ENCODE measurements at places on chromosomes 11 and 22.

GRCh38 chr11:106785913-106786650 lies 232.2 kb downstream of the GUCY1A2 start:
- no peak for DNase-seq

- no peak for DNase-seq
These were observed 2.7 kb downstream of the CSRP3 start for GRCh38 chr11:19199048-19199447.

DNA sequence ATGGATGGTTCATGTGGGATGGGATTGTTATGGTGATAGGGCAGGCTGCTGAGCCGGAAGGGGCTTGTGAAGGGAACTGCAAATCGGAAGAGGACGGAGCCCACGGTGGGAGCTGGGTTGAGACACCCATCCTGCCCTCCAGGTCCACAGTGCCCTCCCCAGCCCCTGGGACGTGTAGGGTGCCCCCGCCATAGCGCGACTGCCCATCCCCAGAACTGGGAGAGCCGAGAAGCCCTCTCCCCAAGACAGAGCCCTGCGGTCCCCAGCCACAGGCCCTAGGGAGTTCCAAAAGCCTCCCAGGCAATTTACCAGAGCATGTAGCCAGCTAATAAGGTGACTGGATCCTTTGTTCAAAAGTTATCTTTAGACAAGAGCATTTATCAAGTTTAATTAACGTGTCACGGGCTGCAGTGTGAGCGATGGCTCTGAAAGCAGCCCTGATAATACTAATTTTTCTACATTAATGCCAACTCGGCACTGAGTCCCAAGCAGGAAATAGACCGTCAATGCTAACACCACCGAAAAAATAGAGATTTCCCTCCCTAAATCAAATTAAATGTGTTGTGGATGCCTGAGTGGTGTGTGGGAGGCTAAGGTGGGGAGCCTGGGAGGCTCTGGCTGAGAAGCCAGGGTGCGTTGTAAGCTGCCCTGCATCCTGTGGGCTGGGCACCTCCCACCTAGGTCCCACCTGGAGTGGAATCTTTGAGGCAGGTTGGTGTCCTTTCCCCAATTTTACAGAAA lies 76.8 kb upstream of the RTL6 start:
- no peak for DNase-seq

DNA sequence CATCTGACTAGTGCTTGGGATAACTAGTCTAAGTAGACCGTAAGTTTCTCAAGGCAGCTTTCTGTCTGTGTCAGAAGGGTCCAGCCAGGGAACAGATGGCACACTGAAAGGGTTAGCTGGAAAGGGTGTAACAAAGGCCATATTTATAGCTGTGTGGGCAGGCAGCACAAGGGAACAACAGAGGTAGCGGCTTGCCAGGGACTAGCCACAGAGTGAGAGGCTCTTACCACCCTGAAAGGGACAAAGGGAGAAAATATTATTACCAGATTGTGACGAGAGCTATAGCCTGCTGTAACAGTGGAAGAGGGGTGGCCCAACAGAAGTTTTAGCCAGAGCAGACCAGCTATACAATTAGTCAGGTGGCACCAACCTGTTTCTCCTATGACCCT lies 129.4 kb downstream of the CCDC34 start:
- no peak for DNase-seq

GRCh38 chr11:106540001-106540400 lies 462.5 kb downstream of the AASDHPPT start:
- DNase-seq = no peak

GRCh38 chr22:48662476-48663135 lies 1165.1 kb downstream of the BRD1 start:
- no peak for DNase-seq

DNA sequence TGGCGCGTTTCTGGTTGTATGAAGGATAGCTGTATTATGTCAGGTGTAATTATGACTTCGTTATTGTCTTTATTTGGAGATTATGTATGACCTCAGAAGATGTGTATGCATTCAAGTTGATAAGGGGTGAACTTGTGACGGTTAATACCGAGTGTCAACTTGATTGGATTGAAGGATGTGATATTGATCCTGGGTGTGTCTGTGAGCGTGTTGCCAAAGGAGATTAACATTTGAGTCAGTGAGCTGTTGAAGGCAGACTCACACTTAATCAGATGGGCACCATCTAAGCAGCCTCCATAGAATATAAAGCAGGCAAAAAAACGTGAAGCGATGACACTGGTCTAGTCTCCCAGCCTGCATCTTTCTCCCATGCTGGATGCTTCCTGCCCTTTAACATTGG lies 15.3 kb upstream of the CD82 start:
- no peak for DNase-seq

DNA sequence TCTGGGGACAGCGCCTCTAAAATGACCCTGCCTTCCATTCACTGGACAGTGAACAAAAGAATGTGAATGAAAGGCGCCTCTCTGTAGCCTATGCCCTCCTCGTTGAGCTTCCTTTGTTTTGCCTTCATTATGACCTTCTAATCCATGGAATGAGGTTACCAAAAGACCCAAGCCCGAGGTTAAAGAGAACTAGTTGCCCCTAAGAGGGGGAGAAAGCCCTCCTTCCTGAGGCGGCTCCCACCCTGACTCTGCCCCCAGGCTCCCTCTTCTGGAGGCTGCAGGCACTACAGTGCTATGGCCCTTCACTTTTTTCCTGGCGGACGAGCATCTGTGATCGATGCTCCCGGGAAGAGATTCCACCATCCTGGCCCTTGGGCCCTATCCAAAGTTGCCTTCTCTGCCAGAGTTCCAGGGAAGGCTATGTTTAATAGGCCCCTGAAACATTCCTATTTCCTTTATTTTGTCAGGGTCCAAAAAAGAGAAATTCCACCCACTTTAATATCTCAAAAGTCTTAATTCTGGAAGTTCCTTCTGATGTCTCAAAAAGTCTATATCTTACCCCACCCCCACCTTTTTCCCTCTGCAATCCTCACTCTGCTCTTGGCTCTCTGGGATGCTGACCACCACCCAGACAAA lies 147.3 kb downstream of the FEZ1 start:
- DNase-seq = peak; percentile 43

GRCh38 chr11:17208257-17208999 lies 642 bp upstream of the PIK3C2A start:
- peak; percentile 59 for DNase-seq

GRCh38 chr11:104765401-104766095 lies 132.7 kb downstream of the CASP12 start:
- DNase-seq = no peak

DNA sequence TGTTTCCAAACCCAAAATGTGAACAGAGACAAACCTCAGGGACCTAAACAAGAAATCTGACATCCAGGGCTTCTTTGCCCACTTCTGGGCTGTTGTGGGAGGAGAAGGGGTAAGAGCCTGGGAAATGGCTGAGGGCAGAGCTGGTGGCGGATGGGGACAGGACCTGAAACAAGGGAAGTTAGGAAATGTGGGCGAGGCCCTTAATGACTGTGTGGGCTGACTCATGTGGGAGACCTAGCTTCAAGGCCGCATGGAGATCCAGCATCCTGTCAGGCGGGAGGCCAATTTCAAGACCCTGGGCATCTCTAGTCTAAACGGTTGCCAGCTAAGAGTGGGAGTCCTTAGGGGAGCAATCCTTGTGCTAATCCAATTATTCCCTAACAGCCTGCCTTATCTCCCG lies 2.1 kb upstream of the OAF start:
- DNase-seq = no peak

- DNase-seq = no peak
These were observed 202.8 kb upstream of the GRIA4 start for GRCh38 chr11:105407101-105407500.

GRCh38 chr11:131688048-131688693 lies 317.8 kb downstream of the NTM start:
- DNase-seq = peak; percentile 60

GRCh38 chr11:61683961-61684869 lies 4.0 kb downstream of the DAGLA start:
- no peak for DNase-seq

GRCh38 chr22:49422701-49423100 lies 405.0 kb downstream of the BRD1 start:
- no peak for DNase-seq

DNA sequence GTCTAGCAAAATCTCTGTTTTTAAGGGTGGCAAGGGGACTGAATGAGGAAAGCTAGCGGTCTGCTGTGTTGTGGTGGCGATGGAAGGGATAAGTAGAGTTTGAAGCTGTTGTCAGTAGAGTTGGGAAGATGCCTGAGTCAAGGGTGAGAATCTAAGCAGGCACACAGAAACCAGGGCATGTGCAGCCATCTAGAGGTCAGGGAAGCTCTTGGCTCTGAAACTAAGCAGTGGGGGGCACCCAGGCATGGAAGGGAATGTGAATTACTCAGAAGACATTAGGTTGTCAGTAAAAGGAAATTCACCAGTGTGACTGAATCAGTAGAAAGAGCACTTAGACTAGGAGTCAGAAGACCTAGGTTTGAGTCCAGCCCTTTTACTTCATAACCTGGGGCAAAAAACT lies 15.4 kb downstream of the BMAL1 start:
- no peak for DNase-seq

GRCh38 chr22:26038365-26038764 lies 130.9 kb upstream of the SEZ6L start:
- DNase-seq = no peak

GRCh38 chr11:117910525-117910924 lies 18.7 kb downstream of the TMPRSS13 start:
- no peak for DNase-seq

GRCh38 chr11:65919573-65920371 lies 546 bp downstream of the DRAP1 start:
- DNase-seq = peak; percentile 71

DNA sequence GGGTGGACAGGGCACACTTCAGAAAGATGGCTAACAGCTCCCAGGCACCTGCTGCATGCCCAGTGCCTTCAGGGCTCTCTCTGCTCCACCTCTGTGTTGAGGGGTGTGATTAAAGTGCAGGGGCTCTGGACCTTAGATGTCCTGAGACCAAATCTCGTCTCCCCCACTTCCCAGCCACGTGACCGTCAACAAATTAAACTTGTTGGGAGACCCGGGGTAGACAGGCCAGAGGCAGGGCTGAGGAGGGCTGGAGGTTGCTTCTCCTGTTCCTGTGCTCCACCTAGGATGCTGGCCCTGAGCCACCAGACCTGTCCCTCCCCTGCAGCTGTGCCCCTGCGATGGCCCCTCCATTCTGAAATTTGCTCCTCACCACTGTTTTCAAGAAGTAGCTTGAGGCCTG lies 17.0 kb downstream of the NPTXR start:
- no peak for DNase-seq

- no peak for DNase-seq
These were observed 392.9 kb downstream of the INSC start for GRCh38 chr11:15507592-15507991.

DNA sequence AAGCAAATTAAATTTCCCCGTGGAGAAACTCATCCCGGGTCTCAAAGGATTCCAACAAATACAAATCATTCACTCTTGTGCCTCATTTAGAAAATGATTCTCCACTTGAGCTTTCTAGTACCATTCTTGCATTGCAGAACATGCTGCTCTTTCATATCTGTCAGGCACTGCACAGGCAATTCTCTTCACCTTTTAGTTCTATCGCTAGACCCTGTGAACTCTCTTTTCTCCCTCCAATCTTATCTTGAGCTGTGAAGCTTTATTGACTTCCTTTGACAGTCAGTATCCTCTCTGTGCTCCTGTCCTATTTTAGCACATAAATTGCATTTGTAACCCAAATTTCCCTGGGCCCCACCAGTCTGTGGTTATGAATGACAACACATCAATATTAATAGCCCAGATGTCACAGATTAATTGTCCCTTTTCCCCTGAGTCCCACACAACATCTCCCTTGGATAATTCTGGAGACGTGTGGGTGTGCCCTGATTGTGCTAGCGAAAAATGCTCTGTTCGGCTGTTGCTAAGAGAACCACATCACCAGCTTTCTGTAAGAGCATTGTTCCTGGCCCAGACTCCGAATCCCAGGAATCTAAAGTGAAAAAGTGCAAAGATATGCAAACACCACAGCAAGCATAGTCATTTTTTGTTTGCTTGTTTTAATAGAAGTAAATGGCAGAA lies 22.4 kb upstream of the SC5D start:
- no peak for DNase-seq

DNA sequence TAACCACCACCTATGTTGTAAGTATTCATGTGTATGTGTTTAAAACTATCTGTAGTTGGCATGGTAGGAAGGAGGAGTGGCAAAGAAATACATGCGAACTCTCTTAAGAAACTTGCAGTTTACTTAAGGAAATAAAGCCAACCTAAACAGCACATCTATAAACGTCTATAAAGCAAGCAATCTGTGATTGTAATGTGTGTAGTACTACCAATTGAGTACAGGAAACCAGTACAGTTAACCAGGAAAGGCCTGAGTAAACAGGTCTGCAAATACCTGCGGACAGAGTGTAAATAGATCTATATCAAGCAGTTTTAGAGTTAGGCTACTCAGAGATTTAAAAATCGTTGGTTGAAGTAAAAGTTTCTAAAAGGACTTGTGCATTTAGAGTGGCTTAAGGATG lies 59.5 kb upstream of the AMOTL1 start:
- DNase-seq = no peak

DNA sequence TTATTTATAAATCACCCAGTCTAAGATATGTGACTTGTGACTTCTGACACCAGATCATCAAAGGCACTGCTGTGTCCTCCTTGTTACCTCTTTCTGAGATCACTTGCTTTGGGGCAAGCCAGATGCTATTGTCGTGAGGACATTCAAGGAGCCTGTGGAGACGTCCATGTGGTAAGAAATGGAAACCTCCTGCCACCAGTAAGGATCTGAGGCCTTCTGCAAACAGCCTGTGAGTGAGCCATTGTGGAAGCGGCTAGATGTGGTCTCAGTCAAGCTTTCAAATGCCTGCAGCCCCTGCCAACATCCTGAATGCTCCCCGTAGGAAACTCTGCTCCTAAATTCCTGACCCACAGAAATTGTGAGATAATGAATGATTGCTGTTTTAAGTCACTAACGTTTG lies 11.7 kb upstream of the RDX start:
- no peak for DNase-seq

- no peak for DNase-seq
These were observed 253.0 kb upstream of the CCDC179 start for GRCh38 chr11:23112987-23113886.

DNA sequence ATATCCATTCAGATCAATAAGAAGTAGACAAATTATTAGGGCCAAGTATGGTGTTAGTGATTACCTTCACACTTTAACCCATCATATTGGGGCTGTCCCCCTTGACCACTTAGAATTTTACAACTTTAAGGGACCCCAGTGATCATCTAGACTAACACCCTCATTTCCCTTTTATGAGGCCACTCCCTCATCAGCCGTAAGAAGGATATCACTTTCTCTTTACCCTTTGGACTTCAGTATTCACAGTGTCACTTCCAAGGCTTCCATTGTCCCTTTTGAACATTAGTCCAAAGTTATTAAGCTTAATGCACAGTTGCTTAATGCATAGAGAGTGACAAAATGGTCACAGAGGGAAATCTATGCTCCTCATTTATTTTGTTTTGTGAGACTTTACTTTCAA lies 172.4 kb upstream of the MPPED2 start:
- no peak for DNase-seq
